DND-41 (cell line): ENCODE measurements at places on chromosomes 16 and 17.

DNA sequence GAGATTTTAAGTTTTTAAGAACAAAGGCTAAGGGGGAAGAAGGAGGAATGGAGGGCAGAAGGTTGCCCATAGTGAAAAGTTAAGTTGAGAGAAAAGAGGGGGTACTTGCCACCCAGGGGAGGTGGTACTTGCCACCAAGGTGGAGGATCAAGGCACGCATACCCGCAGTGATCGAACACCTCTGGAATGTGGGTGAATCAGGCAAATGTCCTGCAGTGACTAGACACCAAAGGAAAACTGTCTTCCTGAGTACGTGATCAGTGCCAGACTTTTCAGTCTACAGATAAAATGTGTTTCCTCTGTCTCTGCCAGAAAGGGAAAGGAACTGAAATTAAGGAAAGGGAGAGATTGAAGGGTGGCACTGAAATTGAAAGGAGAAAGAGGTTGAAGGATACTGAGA, 2285.3 kb downstream of the TP53TG3F start:
- H3K27ac ChIP-seq, result no peak overlapping the region
- no peak for DNase-seq
- no peaks in the 10 kb centered on the region for H3K27me3 ChIP-seq
- H3K4me1 ChIP-seq, result no peaks in the 10 kb centered on the region

- H3K27ac ChIP-seq, result no peak overlapping the region
- DNase-seq, result no peak
- no peak overlapping the region for H3K4me3 ChIP-seq
- no peaks in the 10 kb centered on the region for H3K4me1 ChIP-seq
- no peaks in the 10 kb centered on the region for H3K36me3 ChIP-seq
Measured at GRCh38 chr16:49116873-49117272, 164.8 kb downstream of the CBLN1 start.

DNA sequence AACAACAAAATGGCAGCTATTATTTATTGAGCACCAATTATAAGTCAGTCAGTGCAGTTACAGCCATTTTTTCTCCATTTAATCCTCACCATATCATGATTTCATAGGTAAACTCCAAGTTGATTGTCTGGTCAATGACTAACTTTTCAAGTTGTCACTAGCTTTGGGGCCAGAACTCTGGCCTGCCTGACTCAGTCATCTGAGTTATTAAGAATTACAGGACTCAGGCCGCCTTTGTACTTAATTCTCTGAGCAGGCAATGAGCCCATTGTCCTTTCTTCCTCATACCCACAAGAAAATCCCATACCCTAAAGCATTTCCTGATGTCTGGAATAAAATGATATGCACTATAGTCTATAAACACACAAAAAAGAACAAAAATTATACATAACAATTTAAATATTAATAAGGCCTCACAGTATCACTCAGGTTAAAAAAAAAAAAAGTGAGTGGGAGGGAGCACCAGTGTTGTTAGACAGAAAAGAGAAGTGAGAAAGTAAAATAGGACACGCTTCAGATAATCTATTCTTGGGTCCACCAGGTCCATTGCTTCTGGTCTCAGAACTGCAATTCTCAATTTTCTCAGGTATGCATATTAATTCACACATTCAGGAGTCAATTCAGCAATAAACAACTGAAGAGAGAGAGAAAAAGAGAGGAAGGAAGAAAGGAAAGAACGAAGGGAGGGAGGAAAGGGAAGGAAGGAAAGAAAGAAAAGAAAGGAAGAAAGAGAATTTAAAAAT, 70.2 kb downstream of the SPAG9 start:
- no peaks in the 10 kb centered on the region for H3K4me1 ChIP-seq
- no peaks in the 10 kb centered on the region for H3K36me3 ChIP-seq
- H3K4me3 ChIP-seq, result no peak overlapping the region
- H3K27me3 ChIP-seq, result no peaks in the 10 kb centered on the region
- DNase-seq, result no peak

GRCh38 chr17:73588891-73589290, 55.4 kb downstream of the SDK2 start:
- DNase-seq, result no peak
- H3K4me1 ChIP-seq, result peaks cover 81% of the 10 kb centered on the region
- H3K4me3 ChIP-seq, result no peak overlapping the region
- peak overlapping the region; percentile 94 for H3K27ac ChIP-seq
- H3K27me3 ChIP-seq, result no peaks in the 10 kb centered on the region

GRCh38 chr16:10500582-10500981, 79.8 kb downstream of the EMP2 start:
- no peaks in the 10 kb centered on the region for H3K27me3 ChIP-seq
- no peaks in the 10 kb centered on the region for H3K36me3 ChIP-seq
- H3K4me1 ChIP-seq, result no peaks in the 10 kb centered on the region
- H3K4me3 ChIP-seq, result no peak overlapping the region

DNA sequence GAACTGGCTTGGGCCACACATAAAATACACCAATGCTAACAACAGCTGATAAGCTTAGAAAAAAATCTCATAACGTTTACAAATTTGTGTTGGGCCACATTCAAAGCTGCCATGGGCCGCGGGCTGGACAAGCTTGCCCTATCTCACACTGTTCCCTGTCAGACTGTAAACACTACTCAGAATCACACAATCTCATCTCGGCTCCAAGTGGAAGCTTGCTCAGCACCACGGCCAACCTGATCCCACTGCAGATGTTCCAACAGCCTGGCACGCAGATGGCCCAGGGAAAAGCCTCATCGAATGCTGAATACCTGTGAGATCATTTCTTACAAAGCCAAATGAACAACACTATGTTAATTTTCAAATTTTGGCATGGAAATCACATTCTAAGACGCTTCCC, 125.8 kb downstream of the ANKRD11 start:
- DNase-seq, result no peak
- H3K27me3 ChIP-seq, result no peaks in the 10 kb centered on the region
- H3K27ac ChIP-seq, result no peak overlapping the region; the same call in 1 of the 2 replicates
- H3K4me1 ChIP-seq, result peaks cover 60% of the 10 kb centered on the region

- H3K27ac ChIP-seq, result no peak overlapping the region
- no peak overlapping the region for H3K4me3 ChIP-seq
- H3K36me3 ChIP-seq, result no peaks in the 10 kb centered on the region
- H3K4me1 ChIP-seq, result no peaks in the 10 kb centered on the region
- no peaks in the 10 kb centered on the region for H3K27me3 ChIP-seq
- DNase-seq, result no peak
Measured at GRCh38 chr16:73797115-73797514, 499.5 kb upstream of the PSMD7 start.

GRCh38 chr17:57001541-57001940, 23.6 kb downstream of the SCPEP1 start:
- H3K27ac ChIP-seq, result no peak overlapping the region
- H3K36me3 ChIP-seq, result peaks cover 38% of the 10 kb centered on the region; the same call in 1 of the 2 replicates
- H3K4me3 ChIP-seq, result no peak overlapping the region

DNA sequence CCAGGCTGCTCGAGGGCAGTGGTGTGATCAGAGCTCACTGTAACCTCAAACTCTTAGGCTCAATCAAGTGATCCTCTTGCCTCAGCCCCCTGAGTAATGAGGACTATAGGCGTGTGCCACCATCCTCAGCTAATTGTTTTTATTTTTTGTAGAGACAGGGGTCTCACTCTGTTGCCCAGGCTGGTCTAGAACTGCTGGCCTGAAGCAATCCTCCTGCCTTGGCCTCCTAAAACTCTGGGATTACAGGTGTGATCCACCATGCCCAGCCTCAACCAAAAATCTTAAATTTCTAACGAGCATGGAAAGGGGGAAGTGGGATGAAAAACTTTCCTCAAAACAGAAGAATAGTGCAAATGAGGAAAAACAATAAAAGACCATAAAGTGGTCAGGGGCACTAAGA, 92.8 kb downstream of the CDC27 start:
- H3K27me3 ChIP-seq, result no peaks in the 10 kb centered on the region
- DNase-seq, result no peak
- H3K4me3 ChIP-seq, result no peak overlapping the region
- peaks cover 5% of the 10 kb centered on the region for H3K36me3 ChIP-seq
- H3K4me1 ChIP-seq, result peaks cover 26% of the 10 kb centered on the region

- no peaks in the 10 kb centered on the region for H3K36me3 ChIP-seq
- no peak overlapping the region for H3K4me3 ChIP-seq
Measured at GRCh38 chr16:57310801-57311200, 26.3 kb upstream of the PLLP start.

- peak; percentile 38 for DNase-seq
- peak overlapping the region; percentile 75 for H3K27ac ChIP-seq
- peaks cover 42% of the 10 kb centered on the region for H3K4me1 ChIP-seq
- H3K4me3 ChIP-seq, result peak overlapping the region; percentile 79
- H3K27me3 ChIP-seq, result no peaks in the 10 kb centered on the region
Measured at GRCh38 chr17:40124279-40125141, 2.7 kb downstream of the MSL1 start.

- H3K27me3 ChIP-seq, result no peaks in the 10 kb centered on the region
- H3K36me3 ChIP-seq, result peaks cover 21% of the 10 kb centered on the region
- H3K4me3 ChIP-seq, result no peak overlapping the region
- H3K27ac ChIP-seq, result no peak overlapping the region
- DNase-seq, result no peak
Measured at GRCh38 chr17:47836601-47837000, 4.5 kb downstream of the SCRN2 start.

DNA sequence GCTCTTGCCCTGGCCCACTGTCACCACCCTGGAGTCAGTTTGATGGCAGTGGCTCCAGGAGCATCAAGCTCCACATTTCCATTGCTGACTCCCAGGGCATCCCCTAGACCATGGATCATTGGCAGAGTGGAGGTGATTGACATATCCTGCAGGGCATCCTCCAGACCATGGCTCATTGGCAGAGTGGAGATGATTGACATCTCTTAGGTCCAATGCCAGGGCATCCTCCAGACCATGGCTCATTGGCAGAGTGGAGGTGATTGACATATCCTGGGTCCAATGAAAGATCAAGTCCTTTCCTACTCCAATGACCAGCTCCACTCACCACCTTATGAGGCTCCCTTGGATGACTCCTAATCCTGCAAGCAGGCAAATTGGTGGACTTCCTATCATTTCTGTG, 174.3 kb upstream of the NLRP1 start:
- no peaks in the 10 kb centered on the region; the same call in 1 of the 2 replicates for H3K4me1 ChIP-seq
- peaks cover 12% of the 10 kb centered on the region for H3K27me3 ChIP-seq

DNA sequence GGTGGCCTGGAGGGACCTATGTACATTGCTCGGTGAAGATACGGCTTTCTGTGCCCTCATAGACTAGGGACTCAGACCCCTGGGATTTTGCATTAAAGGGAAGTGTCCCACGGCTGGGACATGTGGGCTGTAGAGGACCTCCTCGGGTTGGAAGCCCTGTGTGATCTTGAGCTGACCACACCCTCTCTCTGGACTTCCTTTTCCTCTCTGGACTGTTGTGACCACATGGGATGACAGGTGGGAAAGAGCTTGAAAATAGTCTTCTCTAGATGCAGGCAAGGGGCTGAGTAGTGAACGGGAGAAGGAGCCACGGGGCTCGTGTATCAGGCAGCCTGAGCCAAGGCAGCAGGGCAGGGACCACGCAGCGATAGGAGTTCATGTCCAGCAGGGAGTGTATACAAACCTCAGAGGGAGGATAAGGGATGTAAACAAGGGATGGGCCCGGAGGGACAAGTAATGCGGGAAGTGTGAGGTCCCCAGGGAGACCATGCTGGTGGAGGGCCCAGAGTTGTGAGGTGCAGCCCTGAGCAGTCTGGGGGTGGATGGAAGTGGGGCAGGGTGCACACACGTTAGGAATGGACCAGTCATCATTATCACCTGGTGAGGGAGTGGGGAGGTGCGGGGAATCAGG, 4.5 kb upstream of the SLC4A1 start:
- H3K36me3 ChIP-seq, result no peaks in the 10 kb centered on the region
- no peak overlapping the region for H3K27ac ChIP-seq
- H3K27me3 ChIP-seq, result peaks cover 14% of the 10 kb centered on the region
- H3K4me3 ChIP-seq, result no peak overlapping the region

DNA sequence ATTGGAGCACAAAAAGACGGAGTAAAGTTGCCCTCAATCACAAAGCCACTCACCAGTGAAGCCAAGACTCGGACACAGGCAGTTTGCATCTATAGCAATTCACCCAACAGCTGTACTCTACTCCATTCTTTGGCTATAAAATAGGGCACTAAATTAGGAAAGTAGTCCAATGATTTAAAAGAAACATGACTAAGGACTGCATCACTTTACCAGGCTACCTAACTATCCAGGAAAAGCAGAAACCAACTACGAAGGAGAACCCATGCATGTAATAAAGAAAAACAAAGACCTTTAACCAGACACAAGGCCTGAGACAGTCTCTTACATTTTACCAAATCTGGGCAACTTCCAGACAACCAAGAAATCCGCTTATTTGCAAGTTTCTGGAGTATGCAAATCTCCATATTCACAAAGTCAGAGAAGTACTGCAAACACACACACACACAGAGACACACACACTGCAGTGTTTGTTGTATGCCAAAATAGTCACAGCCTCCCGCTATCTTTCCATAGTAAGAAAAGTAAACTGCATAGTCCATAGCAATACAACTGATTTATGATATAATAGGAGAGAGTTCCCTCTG, 59.8 kb downstream of the CDH11 start:
- H3K4me3 ChIP-seq, result no peak overlapping the region
- no peak for DNase-seq
- no peak overlapping the region for H3K27ac ChIP-seq
- no peaks in the 10 kb centered on the region for H3K4me1 ChIP-seq
- H3K36me3 ChIP-seq, result no peaks in the 10 kb centered on the region

- no peak overlapping the region for H3K27ac ChIP-seq
- no peaks in the 10 kb centered on the region for H3K4me1 ChIP-seq
- H3K36me3 ChIP-seq, result no peaks in the 10 kb centered on the region
- no peaks in the 10 kb centered on the region for H3K27me3 ChIP-seq
- DNase-seq, result no peak
Measured at GRCh38 chr16:83652943-83653342, 154.8 kb upstream of the HSBP1 start.

DNA sequence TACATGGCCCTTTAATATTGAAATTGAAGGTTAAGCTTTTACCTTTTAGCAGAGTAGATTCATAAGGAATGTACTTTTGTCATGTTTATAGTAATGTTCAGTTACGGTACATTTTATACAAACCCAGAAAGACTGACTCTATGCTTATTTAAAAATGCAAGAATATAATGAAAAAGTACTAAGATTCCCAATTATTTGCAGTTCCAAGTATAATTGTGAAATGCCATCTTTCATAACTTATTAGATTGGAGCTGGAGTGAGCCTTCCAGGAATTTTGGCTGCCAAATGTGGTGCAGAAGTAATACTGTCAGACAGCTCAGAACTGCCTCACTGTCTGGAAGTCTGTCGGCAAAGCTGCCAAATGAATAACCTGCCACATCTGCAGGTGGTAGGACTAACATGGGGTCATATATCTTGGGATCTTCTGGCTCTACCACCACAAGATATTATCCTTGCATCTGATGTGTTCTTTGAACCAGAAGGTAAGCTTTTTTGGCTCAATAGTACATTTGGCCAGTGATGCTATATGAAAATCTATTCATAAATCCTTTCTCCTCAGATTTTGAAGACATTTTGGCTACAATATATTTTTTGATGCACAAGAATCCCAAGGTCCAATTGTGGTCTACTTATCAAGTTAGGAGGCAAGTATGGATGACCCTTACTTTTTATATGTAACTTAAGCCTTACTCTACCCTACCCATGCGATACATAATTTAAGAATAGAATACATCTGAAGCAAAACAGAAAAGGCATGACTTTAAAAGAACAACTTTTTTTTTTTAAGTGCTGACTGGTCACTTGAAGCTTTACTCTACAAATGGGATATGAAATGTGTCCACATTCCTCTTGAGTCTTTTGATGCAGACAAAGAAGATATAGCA, 4.2 kb downstream of the SRSF2 start:
- H3K36me3 ChIP-seq, result peaks cover 70% of the 10 kb centered on the region
- H3K27ac ChIP-seq, result peak overlapping the region; percentile 100; the same call in 1 of the 2 replicates
- H3K4me3 ChIP-seq, result peak overlapping the region; percentile 69; the same call in 1 of the 2 replicates
- H3K4me1 ChIP-seq, result peaks cover 56% of the 10 kb centered on the region
- peak; percentile 26 for DNase-seq

- no peak for DNase-seq
- H3K4me3 ChIP-seq, result no peak overlapping the region
- no peaks in the 10 kb centered on the region for H3K36me3 ChIP-seq
- no peak overlapping the region for H3K27ac ChIP-seq
- H3K4me1 ChIP-seq, result no peaks in the 10 kb centered on the region
Measured at GRCh38 chr16:2370721-2371120, 30.2 kb upstream of the ABCA3 start.
